ENCODE measurements at places on chromosomes 2 and 18.
A peak's percentile ranks its signal among the peaks of the same experiment; 100 is the strongest.

DNA sequence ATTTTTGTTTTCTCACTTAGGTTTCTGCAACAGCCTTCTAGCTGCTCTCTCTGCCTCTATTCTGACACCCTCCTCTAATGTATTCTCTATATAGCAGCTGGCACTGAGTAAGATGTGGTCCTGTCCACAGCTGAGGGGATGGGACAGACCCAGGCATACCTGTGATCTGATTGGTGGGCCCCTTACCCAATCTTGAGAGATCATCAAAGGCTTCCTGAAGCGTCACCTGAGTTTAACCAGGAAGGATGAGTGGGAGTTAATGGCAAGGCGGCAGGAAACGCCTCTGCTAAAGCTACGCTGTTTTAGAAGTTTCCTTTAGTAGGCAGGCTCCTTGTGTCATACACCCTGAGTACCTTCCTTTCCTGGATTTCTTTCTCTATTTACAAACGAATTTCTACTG is 5.7 kb upstream of the TET3 start:
- peak; percentile 85 for DNase-seq

GRCh38 chr2:114384441-114384840 is 58.0 kb upstream of the DPP10 start:
- no peak for DNase-seq

DNA sequence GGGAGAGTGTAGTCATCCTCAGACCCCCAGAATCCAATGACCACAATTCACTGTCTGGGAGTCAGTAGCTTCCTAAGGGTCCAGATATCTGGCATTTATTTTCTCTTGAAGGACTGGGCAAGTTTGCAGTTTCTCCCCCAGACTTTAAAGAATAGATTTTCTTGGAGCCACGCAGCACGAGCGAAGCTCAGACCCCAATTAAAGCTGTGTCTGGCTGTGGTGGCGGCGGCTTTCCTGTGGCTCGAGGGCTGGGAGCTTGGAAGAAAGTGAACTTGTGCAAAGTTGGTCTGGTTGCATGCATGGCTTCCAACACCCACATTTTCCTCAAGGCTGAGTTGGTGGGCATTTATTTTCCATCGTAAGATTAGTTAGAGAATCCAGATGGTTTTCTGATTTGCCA is 105.0 kb downstream of the ACKR3 start:
- no peak for DNase-seq

DNA sequence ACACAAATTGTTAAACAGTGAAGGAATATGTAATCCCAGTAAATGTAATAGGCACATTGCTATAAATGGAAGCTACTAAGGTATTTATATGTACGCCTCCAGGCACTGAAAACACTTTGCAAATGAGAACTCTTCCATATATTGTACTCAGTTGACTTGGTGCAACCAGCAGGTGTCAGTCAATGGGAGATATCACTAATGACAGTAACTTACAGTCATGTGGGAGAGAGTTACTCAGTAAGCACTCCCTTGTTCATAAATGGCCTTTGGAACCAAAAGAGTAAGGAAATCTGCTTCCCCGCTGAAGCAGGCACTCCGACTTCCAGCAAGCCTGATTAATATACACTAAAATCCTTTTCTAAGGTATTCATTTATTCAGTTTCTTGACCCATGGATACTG is 5.9 kb downstream of the MDH1 start:
- no peak for DNase-seq

DNA sequence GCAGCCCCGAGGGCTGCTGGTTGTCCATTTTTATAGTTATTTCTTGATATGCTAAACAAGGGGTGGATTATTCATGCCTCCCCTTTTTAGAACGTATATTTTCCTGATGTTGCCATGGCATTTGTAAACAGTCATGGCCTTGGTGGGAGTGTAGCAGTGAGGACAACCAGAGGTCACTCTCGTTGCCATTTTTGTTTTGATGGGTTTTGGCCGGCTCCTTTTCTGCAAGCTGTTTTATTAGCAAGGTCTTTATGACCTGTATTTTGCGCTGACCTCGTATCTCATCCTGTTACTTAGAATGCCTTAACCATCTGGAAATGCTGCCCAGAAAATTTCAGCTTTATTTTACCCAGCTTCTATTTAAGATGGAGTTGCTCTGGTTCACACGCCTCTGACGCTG is 825.8 kb upstream of the CDH2 start:
- DNase-seq = no peak

- no peak for DNase-seq
Measured at GRCh38 chr18:44458777-44459176, 221.9 kb upstream of the SETBP1 start.

DNA sequence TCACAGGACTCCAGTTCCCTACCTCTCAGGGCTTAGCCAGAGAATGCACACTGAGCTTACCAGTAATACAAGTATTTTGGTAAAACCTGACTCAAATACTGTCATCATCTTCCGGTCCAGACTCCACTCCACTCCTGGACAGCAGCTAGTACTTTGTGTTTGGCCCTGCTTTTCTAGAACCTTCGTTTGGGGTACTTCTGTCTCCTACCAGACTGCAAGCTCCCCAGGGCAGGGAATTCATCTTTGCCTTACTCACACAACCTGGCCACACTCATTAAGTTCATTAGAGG is 108.9 kb upstream of the CDC42EP3 start:
- DNase-seq = no peak

DNA sequence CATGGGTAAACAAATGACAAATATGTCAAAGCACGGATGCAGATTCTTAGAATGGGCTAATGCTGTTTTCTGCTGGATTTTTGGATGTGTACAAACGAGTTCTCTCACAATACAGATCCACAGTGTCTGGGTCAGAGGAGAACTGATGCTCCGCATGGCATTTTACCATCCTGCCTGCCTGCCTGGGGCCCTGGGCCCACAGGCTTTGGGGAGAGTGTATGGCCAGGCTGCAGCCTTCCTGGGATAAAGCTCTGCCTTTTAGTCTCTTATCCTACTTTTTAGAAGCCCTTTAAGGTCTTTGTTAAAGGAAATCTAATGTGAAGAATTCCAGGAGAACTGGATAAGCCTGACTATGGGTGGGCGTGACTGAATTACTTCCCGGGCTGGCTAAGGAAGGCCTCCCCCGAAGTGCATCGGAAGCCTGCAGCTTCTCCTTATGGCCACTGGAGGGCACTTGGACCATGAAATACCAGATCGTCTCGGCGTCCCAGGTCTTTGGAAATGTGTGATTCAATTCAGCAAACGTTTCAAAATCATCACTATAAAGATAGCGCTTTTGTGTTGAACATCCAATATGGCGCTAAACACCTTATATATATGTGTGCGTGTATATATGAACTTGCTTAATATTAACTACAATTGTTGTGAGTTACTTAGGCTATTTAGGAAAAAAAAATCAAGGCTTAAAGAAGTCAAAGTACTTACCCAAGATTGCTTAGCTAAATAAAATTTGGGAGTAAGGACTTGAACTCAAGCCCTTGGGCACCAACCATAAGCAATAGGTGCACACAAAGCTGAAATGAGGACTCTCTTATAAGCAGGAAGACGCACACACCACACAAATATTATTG is 15.2 kb upstream of the DNPEP start:
- DNase-seq = peak; percentile 70

DNA sequence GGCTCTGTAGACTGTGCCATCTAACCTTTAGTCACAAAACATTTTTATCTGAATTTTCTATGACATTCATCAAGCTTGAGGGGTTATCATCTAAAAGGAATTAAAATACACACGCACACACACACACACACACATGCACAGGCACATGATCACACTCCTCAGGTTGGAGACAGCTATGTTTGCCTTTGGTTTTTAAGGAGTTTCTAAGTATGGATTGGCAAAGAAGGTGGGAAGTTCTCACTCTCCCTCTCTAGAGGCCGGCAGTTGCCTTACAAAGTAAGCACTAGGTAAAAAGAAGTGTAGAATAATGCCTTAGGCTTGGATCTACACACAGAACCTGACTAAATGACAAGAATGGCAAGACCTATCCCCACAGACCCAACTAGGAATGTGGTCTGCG is 437.1 kb downstream of the ZEB2 start:
- DNase-seq = no peak

GRCh38 chr18:22171258-22172119 is 2.1 kb downstream of the GATA6 start:
- DNase-seq = no peak

- DNase-seq = no peak
Measured at GRCh38 chr2:96205888-96206287, 2.7 kb downstream of the STARD7 start.

- no peak for DNase-seq
Measured at GRCh38 chr2:150358468-150358807, 129.0 kb downstream of the RND3 start.

DNA sequence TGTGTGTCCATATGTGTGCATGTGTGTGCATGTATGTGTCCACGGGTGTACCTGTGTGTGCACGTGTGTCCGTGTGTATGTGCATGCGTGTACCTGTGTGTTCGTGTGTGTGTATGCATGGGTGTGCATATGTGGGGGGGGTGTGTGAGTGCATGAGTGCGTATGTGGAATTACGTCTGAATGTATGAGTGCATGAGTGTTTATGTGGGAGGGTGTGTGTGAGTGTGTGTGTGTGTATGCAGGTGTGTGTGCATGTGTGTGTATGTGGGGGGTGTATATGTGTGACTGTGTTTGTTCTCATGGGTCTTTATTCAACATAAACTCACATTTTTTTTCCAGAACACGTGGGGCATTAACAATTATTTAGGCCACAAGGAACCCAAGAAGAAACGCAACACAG is 208.4 kb downstream of the SNTG2 start:
- no peak for DNase-seq

GRCh38 chr2:232310696-232311095 is 67.9 kb upstream of the ALPP start:
- DNase-seq = no peak

- DNase-seq = no peak
Measured at GRCh38 chr2:216431531-216431856, 19.2 kb downstream of the SMARCAL1 start.

- no peak for DNase-seq
Measured at GRCh38 chr2:42248846-42249245, 79.7 kb downstream of the EML4 start.

GRCh38 chr2:99156891-99157290 is 2.1 kb downstream of the LIPT1 start:
- no peak for DNase-seq

DNA sequence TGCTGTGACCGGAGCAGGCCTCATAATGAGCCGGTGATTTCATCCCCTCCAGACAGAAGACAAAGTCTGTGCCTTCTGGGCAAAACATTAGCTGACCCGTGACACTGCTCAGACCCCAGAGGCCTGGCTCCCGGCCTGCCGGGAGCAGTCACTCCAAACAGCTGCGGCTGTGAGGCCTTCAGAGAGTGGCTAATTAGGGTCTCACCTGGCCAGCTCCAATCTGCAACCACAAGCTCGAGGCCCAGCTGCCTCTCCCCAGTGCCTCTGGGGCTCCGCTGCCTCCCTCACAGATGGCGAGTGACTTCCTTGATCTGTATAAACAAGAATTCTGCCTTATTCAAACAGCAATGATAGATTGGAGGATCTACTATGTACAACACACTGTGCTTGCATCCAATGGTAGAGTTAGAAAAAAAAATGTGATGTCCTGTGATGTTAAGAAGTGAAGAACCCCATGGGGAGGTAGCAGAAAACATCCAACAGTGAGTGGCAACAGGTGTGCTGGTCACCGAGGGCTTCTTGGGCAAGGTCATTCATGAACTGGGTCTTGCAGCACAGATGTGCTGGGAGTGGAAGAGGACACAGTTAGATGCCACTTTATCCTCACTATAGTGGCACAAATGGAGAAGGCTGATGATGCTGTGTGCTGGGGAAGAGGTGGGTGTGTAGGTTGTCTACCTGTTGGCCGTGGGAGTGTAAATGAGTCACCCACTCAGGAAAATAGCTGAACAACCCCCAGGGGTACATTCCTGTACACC is 98.2 kb upstream of the ASAP2 start:
- DNase-seq = no peak

GRCh38 chr18:5064841-5065370 is 132.2 kb downstream of the AKAIN1 start:
- no peak for DNase-seq

- no peak for DNase-seq
Measured at GRCh38 chr2:98893911-98894321, 42.1 kb downstream of the CRACDL start.

DNA sequence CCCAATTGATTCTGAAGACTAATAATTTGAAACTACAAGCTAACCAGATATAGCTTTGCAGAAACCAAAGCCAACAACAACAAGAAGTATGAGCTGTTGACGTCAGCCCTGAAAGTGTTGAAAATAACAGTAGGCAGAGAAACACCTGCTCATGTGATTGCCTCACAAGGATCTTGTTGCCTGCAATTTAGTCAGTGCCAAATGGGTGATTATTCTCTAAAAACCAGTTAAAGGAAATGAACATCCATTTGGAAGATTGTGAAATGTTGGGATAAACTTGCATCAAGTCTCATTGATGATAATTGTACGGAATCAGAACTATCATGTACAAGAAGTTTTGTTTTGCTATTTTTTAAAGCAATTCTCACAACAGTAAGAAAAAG is 2.8 kb downstream of the CYTIP start:
- no peak for DNase-seq

GRCh38 chr2:1747065-1747941 is 3.0 kb upstream of the PXDN start:
- DNase-seq = no peak

DNA sequence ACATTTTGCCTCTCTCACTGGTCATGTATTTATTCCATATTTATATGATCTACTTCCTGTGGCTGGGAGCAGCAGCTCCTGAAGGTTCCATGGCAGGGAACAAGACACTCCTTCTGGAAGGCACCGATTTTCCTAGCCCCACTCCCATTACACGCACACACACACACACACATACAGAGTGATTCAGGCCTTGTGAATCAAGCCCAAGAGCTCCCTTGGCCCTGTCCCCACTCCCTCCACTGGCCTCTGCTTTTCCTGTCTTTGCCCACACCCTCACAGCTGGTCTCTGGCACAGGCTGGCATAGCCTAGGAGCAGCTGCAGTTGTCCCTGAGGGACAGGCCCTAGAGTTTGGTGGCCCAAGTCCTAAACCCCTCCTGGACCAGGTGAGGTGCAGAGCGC is 201.7 kb downstream of the NAPG start:
- DNase-seq = no peak

- no peak for DNase-seq
Measured at GRCh38 chr2:212683346-212684097, 144.9 kb upstream of the ERBB4 start.

DNA sequence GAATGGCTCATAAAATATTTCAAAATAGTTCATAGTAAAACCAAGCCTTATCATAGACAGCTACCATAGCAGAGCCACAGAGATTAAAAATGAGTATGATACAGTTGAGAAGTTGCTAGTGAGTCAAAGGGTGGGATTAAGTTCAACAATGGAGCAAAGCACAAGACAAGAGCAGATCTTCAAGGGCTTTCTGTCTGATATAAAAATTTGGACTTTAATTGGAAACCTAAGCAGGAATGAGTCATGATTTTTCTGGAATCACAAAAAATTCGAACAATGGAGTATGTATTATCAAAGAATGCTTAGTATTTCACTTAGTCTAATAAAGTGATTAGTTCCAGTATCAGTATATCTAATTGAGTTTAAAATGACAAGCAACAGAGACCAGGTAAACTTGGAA is 487.3 kb upstream of the NETO1 start:
- no peak for DNase-seq
